ENCODE measurements at places on chromosomes 11 and 22. TPM values are rescaled to one million over a fixed set of nuclear protein-coding genes. Genes with fewer than 3 reads are reported as not detected.

SHISA8 gene
- 0.30 TPM for total RNA-seq

GPHA2 gene
- not detected for total RNA-seq

CHADL gene
- total RNA-seq = 0.38 TPM

KDM4E gene
- not detected for total RNA-seq

SAA4 gene
- not detected for total RNA-seq

OR2AT4 gene
- not detected for total RNA-seq

CD3G gene
- 192 TPM for total RNA-seq

Measured in activated CD8-positive, alpha-beta memory T cell treated with anti-CD3 and anti-CD28 coated beads, Interleukin-2, amount 10 ng/mL, durations not matched to agents 7 days and 5 days (primary cell).